ENCODE measurements at places on chromosomes 1 and 21.

DNA sequence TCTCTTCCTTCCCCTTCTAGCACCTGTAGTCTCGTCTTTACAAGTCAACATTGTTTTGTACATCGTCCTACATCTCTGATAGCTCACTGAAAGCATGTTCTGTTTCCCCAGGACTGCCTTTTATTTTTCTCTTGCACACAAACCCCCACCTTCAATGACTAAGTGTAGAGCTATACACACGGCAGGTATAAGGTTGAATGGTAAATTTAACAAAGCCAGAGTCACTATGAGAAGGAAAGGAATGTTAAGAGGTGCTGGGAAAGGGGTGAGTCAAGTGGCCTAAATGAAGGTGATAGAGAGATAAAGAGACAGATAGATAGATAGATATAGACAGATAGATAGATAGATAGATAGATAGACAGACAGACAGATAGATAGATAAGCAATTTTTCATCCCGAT lies 134.3 kb upstream of the ATP1B1 start:
- DNase-seq, result no peak

GRCh38 chr1:231753313-231753712 lies 126.7 kb downstream of the DISC1 start:
- DNase-seq, result no peak

- no peak for DNase-seq
Observed at GRCh38 chr1:10048601-10049000, 15.8 kb downstream of the UBE4B start.

DNA sequence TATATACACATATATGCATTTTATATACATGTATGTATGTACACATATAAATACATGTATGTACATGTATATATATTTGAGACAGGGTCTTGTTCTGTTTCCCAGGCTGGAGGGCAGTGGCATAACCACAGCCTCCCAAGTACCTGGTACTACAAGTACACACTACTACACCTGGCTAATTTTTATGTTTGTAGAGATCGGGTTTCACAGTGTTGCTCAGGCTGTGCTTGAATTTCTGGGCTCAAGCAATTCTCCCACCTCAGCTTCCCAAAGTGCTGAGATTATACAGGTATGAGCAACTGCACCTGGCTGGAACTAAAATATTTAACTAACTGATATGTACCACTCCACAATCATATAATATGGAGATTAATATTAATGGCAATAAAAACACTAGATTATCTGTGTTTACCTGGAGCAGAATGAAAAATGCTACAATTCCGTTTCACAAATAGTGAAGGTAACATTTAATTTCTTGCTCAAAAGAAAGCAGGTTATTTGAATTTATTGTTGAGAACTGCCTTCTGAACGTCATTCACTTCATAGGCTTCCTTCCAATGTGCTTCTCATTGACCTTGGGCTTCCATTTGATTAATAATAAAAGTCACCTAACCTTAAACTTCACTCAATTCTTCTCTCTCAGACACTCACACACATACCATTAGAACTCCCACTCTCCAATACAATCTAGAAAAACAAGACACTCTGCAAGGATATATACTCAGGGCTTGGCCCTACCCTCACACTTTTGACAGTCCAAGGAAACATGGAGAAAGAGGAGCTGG lies 57.0 kb downstream of the PTGER3 start:
- no peak for DNase-seq

- DNase-seq, result no peak
Observed at GRCh38 chr21:42027085-42027821, 17.1 kb upstream of the ZBTB21 start.

- DNase-seq, result no peak
Observed at GRCh38 chr1:166671627-166672026, 167.6 kb upstream of the POGK start.

GRCh38 chr1:231693361-231694074 lies 66.9 kb downstream of the DISC1 start:
- no peak for DNase-seq

- no peak for DNase-seq
Observed at GRCh38 chr1:109050228-109050995, 8.5 kb upstream of the WDR47 start.

DNA sequence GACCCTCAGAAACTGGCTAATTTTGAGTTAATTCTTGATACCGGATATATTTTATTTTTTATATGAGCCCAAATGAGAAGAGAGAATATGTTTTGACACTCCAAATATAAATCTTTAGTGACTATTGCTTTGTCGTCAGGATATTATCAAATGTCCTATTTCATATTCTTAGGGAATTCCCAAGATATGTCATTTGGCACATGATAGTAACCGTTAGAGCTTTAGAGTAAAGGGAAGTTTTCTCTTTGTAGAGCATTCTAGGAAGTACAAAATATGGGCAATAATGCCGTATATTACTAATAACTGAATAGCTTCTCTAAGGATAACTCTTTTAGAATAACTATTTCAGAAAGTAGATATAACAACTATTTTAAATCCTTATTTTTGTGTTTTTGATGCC lies 8.3 kb upstream of the AMY2B start:
- no peak for DNase-seq

DNA sequence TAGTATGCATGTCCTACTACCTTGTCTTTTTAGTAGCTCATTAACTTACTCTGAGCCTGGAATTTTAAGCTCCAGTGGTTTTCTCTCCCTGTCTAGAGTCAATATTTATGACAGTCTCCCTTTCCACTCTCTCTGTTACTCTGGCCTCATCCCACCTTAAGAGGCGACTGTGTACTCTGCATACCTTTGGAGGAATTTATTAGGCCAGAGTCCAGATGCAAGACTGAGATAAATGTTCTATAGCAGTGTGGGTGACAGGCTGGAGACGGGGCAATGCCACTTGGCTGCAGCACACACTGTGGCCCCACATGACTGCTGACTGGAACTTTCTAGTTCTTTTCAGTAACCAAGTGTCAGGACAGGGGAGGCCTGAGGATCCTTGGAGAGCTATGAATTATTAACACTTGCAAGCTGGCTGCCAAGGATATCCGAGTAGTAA lies 4.1 kb upstream of the PDZK1 start:
- no peak for DNase-seq
